ENCODE measurements at places on chromosomes 3 and 15.

- no peak for ATAC-seq
Observed at GRCh38 chr3:66555214-66555844, 54.5 kb upstream of the LRIG1 start.

DNA sequence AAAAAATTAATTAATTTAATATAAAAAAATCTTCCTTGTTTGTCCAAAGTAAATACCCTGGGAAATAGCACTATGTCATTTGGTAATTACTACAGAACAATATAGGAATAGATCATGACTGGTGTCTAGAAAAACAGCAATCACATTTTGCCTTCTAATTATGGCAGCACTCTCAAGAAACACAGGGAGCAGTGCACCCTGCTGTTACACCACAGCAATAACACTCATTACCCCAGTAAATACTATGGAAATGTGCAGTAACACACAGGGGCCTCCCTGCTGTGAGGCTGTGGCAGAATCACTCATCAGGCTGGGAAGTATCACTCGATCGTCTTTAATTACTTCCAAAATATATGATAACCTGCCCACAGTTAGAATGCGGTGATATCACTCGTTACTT, 646.0 kb downstream of the TUSC7 start:
- ATAC-seq = no peak

- ATAC-seq = no peak
Observed at GRCh38 chr3:95460274-95460673, 1354.1 kb upstream of the EPHA6 start.

GRCh38 chr3:195906865-195907683, 1.3 kb downstream of the TNK2 start:
- ATAC-seq = peak; percentile 56

GRCh38 chr3:104711406-104711805, 655.3 kb upstream of the ALCAM start:
- no peak for ATAC-seq

DNA sequence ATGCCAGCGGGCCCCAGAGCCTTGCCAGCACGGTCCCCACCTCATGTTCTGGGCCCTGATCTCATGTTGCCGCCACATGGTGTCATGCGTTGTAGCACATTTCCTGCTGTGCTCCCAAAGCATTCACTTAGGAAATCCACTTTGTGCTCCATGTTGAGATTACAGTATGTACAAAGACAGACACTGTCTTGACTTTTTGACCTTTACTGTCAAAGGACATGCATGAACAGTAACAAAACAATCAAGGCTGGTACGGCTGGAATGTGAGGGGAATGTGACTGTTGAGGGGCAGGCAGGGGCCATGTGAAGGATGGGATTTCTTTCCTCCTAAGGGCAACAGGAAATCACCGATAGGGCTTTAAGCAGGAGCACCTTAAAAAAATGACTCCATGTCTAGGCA, 53.3 kb upstream of the RPL32 start:
- no peak for ATAC-seq
